Coronary artery (tissue), 2 donors: ENCODE measurements at places on chromosomes 1 and 21.

GRCh38 chr1:15660151-15660550 is 24.0 kb upstream of the PLEKHM2 start:
- DNase-seq, result no peak

- no peak for DNase-seq
Observed at GRCh38 chr1:4655674-4656532, 1.5 kb downstream of the AJAP1 start.

- DNase-seq, result no peak
Observed at GRCh38 chr1:22428672-22429071, 23.0 kb upstream of the ZBTB40 start.

- no peak for DNase-seq
Observed at GRCh38 chr1:24966724-24967346, 36.8 kb upstream of the RUNX3 start.

GRCh38 chr1:39508857-39509305 is 17.4 kb downstream of the BMP8A start:
- no peak for DNase-seq

- DNase-seq, result no peak
Observed at GRCh38 chr1:15423355-15424077, 13.8 kb downstream of the EFHD2 start.

- no peak for DNase-seq
Observed at GRCh38 chr1:30810416-30811080, 53.0 kb upstream of the LAPTM5 start.

DNA sequence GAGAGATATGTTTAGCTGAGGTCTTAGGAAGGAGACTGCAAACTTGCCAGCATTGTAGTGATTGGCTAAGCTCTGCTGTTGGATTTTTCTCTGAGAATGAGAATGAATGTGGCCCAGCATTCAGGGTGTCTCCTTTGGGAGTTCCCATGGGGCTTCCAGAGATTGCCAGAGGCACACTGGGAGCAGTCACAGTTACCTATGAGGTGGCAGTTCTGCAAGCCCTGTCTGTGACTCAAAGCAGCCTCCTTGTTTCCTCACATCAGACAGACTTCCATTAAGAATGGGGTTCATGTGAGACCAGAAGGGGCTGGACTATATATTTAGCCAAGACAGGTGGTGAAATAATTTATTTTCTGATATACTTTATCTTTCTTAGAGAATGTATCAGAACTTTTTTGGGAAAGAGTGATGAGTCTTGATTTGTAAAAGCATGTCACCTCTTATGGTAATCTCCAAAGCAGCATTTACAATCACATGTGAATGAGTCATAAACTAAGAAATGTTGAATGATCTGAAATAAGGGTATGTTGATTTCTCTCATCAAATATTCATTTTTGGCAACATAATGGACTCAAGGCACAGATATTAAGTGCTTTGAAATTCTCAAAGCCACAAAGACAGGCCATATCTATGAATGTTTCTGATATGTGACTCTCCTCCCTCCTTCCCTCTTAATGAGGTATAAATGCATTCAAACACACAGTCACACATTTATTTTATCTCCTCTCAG is 9.5 kb upstream of the SLC19A2 start:
- no peak for DNase-seq

GRCh38 chr1:58324558-58324957 is 222.0 kb downstream of the OMA1 start:
- no peak for DNase-seq
